ENCODE measurements at places on chromosomes 3 and 15.

- DNase-seq, result no peak
Observed at GRCh38 chr3:114179575-114179974, 723 bp upstream of the DRD3 start.

DNA sequence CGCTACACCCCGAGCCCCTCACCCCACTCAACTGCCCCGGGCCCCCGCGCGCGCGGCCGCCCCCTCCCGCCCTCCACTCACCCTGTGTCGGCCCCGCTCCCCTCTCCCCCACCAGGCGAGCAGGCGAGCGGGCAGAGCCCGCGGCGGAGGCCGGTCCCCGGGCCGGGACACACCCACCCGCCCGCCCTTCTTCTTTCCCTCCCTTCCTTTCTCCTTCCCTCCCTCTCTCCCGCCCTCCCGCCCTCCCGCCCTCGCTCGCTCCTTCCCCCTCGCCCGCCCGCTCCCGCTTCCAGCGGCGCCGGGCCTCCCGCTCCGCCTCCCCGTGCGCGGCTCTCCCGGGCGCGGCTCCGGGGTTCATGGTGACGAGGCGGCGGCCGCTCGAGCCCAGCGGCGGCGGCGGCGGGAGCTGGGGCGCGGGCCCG is at the start of gene CTDSPL:
Gene CTDSPL, plus strand, starts transcription at position 261 of the 422 bp plus-strand sequence. CDS start 320 bp downstream, outside the sequence.
- DNase-seq, result peak; percentile 70

DNA sequence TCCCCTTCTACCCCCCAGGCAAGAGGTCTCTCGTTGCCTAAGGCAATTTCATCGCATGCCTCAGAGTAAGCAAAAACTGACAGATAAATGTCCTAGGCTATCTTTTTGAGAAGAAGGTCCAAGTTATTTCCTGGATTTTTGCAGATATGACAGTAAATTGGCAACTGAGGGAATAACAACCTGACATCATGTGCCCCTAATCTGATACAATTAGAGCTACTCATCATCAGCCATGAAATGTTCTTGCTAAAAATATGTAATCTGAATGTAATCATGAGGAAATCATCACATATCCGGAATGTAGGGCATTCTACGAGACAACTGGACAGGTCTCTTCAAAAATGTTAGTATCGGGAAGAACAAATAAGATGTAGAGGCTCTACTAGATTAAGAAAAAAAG is 44.1 kb downstream of the TNIK start:
- no peak for DNase-seq

DNA sequence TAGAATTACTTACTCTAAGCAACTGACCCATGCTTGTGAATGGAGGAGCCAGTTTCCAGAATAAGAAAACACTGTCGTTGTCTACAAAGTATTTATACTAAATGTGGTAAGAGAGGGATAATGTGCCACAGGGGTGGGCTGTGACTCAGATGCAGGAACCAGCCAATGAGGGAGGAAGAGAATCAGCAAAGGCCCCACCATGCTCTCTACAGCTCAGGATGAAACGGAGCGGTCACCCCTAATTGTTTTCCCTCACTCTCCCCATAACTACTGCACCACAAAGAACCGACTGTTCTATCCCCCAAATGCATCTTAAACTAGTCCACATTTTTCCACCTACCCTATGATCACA is 44.5 kb downstream of the BFSP2 start:
- no peak for DNase-seq

- DNase-seq, result no peak
Observed at GRCh38 chr15:49121901-49122300, 33.5 kb downstream of the COPS2 start.

DNA sequence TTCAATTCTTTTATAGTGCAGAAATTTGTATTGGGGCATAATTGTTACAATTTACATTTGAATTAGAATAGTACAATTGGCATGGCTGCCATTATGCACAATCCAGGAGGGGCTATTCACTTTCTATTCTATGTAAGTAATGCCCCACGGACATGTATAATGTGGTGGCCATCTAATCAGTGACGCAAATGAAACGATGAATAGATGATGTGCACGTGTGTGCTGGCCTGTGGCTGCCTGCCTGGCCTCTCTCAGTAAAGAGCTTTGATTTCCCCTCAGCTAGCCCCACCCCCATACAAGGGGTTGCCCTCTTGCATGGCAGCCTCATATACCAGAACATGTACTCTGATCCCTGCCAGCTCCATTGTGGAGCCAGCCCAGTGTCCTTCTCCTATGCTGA is 86.5 kb downstream of the BOC start:
- no peak for DNase-seq

DNA sequence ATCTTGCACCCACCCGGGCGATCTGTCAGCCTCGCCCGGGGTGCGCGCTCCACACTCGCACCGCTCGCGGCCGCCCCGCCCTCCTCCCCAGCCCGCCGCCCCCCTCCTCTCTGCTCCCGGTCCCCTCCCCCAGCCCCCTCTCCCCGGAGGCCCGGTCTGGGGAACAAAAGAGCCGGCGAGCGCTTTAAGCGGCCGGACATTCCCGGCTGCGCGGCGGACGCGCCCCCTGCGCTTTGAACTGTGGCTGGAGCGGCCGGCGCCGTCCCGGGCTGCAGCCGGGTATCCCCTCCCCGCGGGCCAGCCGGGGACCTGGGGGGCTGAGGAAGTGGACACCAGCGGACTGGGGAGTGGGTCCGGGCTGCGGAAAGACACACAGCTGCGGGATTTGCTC is at the start of gene IGDCC3:
Gene IGDCC3, minus strand, starts transcription at position 27 of the 391 bp plus-strand sequence. CDS start 214 bp downstream, outside the sequence.
- DNase-seq, result peak; percentile 85

GRCh38 chr15:58924327-58924726 is 9.2 kb downstream of the SLTM start:
- DNase-seq, result no peak

DNA sequence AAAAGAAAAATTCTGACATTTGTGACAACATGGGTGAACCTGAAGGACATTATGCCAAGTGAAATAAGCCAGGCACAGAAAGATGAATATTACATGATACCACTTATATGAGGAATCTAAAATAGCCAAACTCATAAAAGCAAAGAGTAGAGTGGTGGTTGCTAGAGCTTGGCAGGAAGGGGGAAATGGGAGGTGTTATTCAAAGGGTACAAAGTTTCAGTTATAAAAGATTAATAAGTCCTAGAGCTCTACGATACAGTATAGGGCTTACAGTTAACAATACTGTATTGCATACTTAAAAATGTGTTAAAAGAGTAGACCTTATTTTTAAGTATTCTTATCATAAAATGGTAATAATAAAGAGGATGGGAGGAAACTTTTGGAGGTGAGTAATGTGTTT is 111.6 kb upstream of the NR2E3 start:
- no peak for DNase-seq

GRCh38 chr3:123656691-123657090 is 71.8 kb upstream of the HACD2 start:
- DNase-seq, result no peak

- no peak for DNase-seq
Observed at GRCh38 chr15:88918738-88919137, 5.6 kb upstream of the MFGE8 start.

DNA sequence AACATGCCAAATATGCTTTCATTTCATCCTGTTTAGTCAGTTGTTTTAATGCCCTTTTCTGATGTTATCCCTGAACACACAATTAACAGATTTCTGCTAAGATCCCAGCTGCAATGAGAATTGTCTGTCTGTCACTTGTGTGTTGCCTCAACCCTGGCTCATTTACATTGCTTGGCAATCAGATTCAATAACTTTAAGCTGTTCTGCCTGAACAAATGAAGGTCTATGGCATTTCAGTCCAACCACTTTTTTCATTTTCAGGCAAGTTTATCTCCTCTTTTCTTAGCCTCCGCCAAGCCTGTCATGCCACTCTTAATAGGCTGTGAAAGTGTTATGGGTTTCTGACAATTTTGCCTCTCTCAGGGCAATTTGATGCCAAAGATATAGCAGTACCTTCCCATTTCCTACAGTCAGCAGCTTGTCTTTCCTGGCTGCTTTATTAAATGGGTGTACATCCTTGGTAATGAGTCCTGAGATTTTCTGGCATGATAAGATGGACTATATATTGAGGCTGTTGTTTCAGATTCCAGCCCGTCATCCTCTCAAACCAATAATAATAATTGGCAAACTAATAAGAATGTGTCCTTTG is 68.7 kb upstream of the ADAMTS9 start:
- no peak for DNase-seq

DNA sequence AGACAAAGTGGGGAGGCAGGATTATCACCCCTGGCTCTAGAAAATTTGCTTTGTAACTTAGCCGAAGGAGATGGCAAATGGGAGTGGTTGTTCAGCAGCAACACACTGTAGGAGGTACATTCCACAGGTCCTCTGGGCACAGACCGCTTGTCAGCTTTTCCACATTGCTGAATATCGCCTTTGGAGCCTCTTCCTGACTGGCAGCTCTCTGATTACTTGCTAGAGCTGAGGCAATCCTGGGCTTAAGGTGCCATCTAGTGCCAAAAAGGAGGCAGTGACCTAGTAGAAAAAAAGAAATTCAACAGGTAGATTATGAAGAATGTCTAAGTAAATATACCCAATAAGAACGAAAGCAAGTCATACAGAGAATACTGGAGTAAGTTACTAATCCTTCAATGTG is 13.1 kb upstream of the SCN5A start:
- DNase-seq, result no peak

DNA sequence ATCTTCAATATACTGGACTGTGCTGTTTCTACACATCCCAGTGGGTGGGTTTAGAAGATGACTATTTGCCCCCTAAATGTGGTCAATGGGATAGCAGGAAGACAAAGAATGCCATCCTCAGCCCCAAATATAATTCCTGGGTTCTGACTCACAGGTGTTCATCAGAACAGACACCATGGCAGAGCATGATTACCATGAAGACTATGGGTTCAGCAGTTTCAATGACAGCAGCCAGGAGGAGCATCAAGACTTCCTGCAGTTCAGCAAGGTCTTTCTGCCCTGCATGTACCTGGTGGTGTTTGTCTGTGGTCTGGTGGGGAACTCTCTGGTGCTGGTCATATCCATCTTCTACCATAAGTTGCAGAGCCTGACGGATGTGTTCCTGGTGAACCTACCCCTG is 3.0 kb downstream of the CXCR6 start:
- DNase-seq, result no peak

GRCh38 chr15:33865416-33865815 is 102.9 kb upstream of the CHRM5 start:
- no peak for DNase-seq

GRCh38 chr3:190182418-190183043 is 61.8 kb upstream of the P3H2 start:
- no peak for DNase-seq

DNA sequence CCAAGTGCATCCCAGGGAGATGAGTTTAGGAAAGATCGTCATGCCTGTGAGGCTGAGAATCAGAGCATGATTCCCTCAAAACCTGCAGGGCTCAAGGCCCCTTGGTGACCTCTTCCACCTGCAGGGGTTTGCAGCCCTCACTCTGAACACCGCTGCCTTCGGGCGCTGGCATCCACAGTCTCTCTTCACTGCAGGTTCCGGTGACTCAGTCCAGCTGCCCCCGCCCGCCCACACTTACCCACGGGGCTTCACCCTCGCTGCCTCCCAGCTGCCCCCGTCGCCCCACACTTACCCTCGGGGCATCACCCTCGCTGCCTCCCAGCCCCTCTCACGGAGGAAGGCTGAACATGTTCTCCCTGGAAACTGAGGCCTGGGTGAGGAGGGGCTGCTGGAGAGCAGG is 277.1 kb downstream of the XXYLT1 start:
- DNase-seq, result no peak

GRCh38 chr3:120302361-120302760 is 17.3 kb upstream of the GPR156 start:
- DNase-seq, result no peak

DNA sequence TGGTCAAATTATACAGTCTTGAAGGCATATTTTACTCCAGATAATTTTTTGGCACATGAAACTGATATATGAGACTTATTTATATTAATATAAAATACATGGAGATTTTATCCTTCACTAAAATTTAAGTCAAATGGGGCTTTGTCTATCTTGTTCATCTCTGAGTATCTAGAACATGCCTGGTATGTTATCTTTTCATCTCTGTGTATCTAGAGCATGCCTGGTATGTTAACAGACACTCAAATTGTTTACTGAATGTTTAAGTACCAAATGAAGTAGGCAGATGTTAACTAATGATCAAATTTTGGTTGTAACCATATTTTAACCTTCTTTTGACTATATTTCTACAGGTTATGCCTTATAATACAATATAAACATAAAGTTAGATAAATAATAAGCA is 7.7 kb downstream of the GTF2A2 start:
- no peak for DNase-seq

DNA sequence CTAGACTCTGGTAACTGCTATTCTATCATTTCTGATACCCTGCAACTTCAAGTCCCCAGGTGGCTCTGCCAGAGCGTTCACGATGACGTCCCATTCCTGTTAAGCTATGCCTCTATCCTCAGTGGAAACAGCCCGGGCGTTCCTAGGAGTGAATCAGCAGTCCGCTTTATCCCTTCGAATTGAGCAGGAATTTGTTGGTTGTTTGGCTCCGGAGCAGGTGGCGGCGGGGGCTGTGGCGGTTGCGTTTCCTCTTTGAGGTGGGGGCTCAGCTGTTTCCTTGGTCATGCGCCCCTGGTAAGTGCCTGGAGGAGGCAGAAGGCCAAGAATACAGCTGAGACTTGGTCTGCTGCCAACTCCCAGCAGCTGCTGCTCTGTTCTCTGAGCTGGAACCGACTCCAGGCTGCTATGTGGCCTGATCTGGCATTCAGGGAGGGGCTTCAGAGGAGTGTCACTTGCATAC is 25.2 kb downstream of the ARPP21 start:
- DNase-seq, result peak; percentile 39

DNA sequence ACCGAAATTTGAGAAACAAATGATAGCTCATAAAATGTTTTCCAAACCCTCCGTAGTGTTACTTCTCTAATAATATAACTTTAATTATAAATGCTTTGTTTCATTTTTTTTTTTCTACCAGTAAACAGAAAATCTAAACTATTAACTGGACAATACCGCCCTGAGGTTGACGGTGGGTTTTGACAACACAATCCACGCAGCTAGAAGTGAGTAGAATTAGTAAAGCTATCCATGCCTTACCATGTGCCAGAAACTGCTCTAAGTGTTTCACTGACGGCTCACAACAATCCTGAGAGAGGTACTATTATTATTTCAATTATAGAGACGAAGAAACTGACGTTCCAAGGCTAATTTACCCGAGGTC is 410 bp downstream of the NDUFAF1 start:
- no peak for DNase-seq

- no peak for DNase-seq
Observed at GRCh38 chr15:79037848-79038247, 52.7 kb downstream of the RASGRF1 start.

DNA sequence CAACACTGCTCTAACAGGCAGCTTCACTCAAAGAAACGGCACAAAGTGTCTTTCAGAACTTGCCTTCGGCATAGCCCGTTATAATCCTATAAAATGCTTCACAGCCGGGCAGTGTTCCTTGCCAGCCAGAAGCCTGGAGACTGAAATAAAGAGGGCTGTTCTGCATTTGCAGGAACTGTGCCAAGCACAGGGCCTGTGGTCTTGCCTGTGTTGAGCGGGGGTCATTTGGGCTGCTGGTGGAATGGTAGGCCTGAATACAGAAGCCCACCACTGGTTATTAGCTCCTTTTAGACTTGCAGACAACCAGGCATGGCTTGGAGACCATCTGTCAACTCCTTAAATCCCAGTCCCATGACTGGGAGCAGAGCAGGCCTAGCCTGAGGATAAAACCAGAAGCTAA is 4.7 kb upstream of the ARHGEF3 start:
- no peak for DNase-seq
